ENCODE measurements at places on chromosomes 12 and 14.

DNA sequence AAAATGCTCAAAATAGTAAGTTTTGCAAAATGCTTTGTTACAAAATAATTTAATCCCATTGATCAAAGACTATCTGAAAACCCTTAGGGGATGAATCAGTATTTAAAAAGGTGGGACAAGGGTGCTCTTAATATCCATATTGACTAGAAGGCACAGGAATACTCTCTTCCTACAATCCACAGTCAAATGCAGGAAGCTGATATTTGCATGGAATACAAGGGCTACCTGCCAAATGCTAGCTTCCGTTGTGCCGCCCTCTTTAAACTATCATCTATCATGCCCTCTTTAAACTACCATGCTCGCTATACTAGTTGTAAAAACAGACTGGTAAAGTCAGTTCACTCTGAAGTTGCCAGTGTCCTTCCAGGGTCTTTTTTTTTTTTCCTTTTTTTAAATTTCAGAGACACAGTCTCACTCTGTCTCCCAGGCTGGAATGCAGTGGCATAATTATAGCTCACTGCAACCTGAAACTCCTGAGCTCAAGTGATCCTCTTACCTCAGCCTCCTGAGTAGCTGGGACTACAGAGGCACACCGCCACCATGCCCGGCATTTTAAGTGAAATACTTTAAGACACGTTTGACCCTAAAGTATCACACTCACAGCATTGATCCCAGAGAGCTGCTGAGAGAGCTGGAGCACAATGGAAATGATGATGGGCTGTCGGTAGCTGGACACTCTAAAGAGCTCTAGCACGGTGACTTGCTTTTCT is 6.7 kb downstream of the SLC2A3 start:
- peaks cover 81% of the 10 kb centered on the region for H3K36me3 ChIP-seq
- no peak for DNase-seq
- no peaks in the 10 kb centered on the region for H3K27me3 ChIP-seq
- no peak overlapping the region for H3K4me3 ChIP-seq
- H3K27ac ChIP-seq = no peak overlapping the region

DNA sequence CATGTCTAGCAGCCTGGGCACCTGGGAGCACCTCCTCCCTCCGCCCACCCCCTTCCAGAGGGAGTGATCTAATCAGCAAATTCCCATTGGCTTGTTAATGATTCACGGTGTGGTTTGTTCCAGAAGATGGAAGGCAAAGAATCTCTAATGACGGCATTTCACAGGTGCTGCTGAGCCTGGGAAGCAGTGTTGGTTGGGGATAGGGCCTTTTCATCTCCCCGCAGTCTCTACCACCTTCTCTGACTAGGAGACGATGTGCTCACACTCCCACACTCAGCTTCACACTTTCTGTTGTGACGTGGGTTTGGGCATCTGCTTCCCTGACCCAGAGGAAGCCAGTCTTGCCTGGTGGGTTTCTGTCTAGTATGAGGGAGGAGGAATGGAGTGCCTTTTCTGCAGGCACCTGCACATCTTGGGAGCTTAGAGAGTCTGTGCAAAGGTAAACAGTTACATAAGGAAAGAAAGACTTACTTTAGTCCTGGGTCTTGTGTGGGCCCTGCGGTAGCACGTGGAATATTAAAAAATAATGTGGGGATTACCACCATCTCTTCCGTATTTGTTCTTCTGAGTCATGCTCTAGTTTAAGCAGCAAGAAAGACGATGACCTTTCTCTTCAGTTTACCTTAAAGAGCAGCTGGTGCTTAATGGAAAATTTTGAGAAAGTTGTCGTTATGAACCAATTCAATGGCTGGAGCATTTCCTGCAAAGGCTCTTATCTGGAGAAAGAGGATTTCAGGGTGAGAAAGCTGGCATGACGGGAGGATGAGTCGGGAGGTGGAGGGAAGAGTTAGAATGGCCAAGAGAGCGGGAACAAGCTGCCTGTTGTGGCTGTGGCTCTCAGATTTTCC is 70.6 kb upstream of the ARHGAP5 start:
- DNase-seq = no peak
- peaks cover 30% of the 10 kb centered on the region for H3K4me1 ChIP-seq
- no peaks in the 10 kb centered on the region for H3K36me3 ChIP-seq
- no peak overlapping the region for H3K4me3 ChIP-seq

GRCh38 chr12:94677778-94678177 is 27.4 kb upstream of the TMCC3 start:
- H3K27me3 ChIP-seq = no peaks in the 10 kb centered on the region
- DNase-seq = no peak
- H3K27ac ChIP-seq = no peak overlapping the region
- H3K36me3 ChIP-seq = no peaks in the 10 kb centered on the region

GRCh38 chr14:94681300-94682060 is 69.3 kb downstream of the SERPINA3 start:
- H3K27me3 ChIP-seq = peaks cover 89% of the 10 kb centered on the region
- no peak for DNase-seq
- H3K4me3 ChIP-seq = no peak overlapping the region
- H3K4me1 ChIP-seq = no peaks in the 10 kb centered on the region

- H3K36me3 ChIP-seq = no peaks in the 10 kb centered on the region
- DNase-seq = peak; percentile 50
- H3K27me3 ChIP-seq = no peaks in the 10 kb centered on the region
Measured at GRCh38 chr14:94129758-94130414, 482 bp upstream of the IFI27L2 start.

DNA sequence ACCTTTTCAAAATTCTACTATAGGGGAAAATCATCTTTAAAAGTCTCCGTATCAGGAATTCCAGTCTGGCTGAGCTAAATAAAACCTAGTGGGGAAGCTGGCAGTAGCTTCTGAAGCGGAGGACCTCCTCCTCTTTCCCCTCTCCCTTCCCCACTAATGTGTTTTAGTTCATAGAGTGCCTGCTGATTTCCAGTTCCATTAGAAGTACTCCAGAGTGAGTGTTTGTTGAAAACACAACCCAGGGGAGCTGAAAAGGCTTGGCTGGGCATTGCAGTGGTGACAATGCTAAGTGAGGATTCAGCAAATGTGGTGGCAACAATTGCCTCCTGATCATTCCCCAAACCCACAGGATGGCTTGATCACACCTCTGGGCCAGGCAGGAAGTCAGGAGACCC is 144.2 kb upstream of the FRMD6 start:
- no peak for DNase-seq
- H3K27ac ChIP-seq = peak overlapping the region; percentile 67
- no peak overlapping the region for H3K4me3 ChIP-seq
- peaks cover 18% of the 10 kb centered on the region for H3K4me1 ChIP-seq
- H3K36me3 ChIP-seq = no peaks in the 10 kb centered on the region

- no peaks in the 10 kb centered on the region for H3K27me3 ChIP-seq
- no peak overlapping the region for H3K27ac ChIP-seq
- no peak overlapping the region for H3K4me3 ChIP-seq
- peaks cover 67% of the 10 kb centered on the region for H3K36me3 ChIP-seq
- DNase-seq = no peak
- H3K4me1 ChIP-seq = peaks cover 19% of the 10 kb centered on the region
Measured at GRCh38 chr12:112188130-112188830, 62.9 kb downstream of the TRAFD1 start.

- peaks cover 89% of the 10 kb centered on the region for H3K4me1 ChIP-seq
- DNase-seq = no peak
- peaks cover 27% of the 10 kb centered on the region for H3K36me3 ChIP-seq
- peak overlapping the region; percentile 87 for H3K27ac ChIP-seq
- H3K27me3 ChIP-seq = no peaks in the 10 kb centered on the region
Measured at GRCh38 chr14:104794631-104794992, 936 bp downstream of the AKT1 start.

GRCh38 chr12:18323159-18323558 is 61.8 kb downstream of the PIK3C2G start:
- no peak for DNase-seq
- no peak overlapping the region for H3K27ac ChIP-seq
- peaks cover 7% of the 10 kb centered on the region for H3K4me1 ChIP-seq
- no peaks in the 10 kb centered on the region for H3K36me3 ChIP-seq
- no peaks in the 10 kb centered on the region for H3K27me3 ChIP-seq

DNA sequence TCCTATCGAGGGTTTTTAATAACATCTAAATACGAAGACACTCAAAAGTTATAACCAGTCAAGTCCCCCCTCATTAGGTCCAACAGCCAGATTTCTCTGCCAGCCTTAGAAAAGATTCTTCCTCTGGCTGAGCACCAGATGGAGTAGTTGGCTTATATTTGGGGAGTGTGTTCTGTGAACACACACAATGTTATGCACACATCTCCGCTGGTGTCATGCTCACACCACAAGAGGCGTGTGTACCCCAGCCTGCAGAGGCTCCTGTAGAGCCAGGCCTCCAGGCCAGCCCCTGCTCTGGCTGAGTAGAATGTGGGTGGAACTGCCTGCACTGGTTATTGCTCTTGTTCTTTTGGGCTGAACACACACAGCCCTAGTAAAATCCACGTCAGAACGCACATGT is 64.0 kb downstream of the PIWIL1 start:
- no peak for DNase-seq
- peaks cover 57% of the 10 kb centered on the region for H3K27me3 ChIP-seq
- H3K36me3 ChIP-seq = no peaks in the 10 kb centered on the region
- H3K4me3 ChIP-seq = no peak overlapping the region
- peaks cover 3% of the 10 kb centered on the region for H3K4me1 ChIP-seq

DNA sequence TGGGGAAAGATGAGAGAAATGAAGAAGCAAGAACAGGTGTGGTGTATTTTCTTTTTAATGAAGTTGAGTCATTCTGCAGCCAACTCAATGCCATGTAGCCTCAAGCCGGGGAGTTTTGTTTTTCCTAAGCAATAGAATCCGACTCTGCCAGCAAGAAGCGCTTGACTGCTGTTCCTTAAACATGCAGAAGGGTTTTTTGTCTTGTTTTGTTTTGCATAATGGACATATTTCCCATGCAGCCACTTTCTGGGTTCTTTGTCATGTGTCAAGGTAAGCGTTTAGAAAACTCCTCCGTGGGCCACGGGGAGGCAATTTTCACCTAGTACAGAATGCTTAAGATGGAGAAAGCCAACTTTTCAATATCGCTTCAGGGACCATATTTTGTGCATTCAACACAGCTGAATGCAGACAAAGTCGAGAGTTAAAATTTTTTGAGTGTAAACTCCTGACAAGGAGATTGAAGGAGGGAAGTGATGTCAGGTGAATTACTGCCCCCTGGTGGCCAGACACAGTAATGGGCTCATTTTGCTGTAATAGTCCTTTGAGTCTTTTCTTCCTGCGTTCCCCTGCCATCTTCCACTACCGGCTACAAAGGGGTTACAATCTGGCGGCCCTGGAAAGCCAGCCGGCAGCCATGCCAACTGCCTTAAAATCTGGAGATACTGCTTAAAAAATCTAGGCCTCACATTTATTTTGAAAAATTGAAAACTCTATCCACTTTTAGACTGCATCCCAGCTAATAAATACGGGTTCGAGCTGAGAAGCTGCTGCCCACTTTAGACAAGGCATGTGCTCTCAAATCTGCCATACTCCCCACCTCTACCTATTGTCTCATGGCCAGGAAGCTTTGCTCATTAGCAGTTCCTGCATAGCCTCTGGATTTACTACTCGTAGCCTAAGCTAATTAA is 3.2 kb upstream of the FICD start:
- H3K27ac ChIP-seq = no peak overlapping the region
- peaks cover 20% of the 10 kb centered on the region for H3K4me1 ChIP-seq
- no peak overlapping the region for H3K4me3 ChIP-seq
- peak; percentile 56 for DNase-seq
- peaks cover 8% of the 10 kb centered on the region for H3K27me3 ChIP-seq

DNA sequence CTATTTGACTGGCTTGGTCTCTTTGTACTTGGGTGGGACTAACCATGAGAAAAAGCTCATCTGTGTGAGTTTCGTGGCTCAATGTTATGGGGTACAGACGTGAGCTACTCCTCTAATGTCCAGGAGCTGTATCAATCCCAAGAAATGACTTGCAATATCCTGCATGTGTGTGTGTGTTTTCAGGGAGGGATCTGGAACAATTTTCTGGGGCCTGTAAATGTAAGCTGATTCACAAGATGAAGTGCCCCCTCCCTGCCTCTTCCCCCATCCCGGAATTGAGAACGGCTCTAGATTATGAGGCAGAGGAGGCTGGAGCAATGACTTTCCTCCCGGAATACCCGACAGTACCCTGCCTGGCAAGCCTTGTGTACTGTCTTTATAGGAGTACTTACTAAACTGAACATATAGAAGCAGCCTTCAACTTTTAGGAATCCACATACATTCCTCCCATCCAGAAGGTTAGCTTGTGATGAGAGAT is 53.9 kb downstream of the TMX1 start:
- H3K27me3 ChIP-seq = no peaks in the 10 kb centered on the region
- no peaks in the 10 kb centered on the region for H3K36me3 ChIP-seq
- no peak overlapping the region for H3K4me3 ChIP-seq
- no peak for DNase-seq
- H3K4me1 ChIP-seq = peaks cover 30% of the 10 kb centered on the region
- peak overlapping the region; percentile 76 for H3K27ac ChIP-seq

Data from left ventricle myocardium inferior (tissue), 1 donor.